ENCODE measurements at places on chromosomes 7 and 10. TPM values are rescaled to one million over a fixed set of nuclear protein-coding genes. Genes with fewer than 3 reads are reported as not detected.

The MEIG1 gene
- total RNA-seq = not detected

The ZMIZ2 gene
- total RNA-seq = 34.7 TPM

DNA sequence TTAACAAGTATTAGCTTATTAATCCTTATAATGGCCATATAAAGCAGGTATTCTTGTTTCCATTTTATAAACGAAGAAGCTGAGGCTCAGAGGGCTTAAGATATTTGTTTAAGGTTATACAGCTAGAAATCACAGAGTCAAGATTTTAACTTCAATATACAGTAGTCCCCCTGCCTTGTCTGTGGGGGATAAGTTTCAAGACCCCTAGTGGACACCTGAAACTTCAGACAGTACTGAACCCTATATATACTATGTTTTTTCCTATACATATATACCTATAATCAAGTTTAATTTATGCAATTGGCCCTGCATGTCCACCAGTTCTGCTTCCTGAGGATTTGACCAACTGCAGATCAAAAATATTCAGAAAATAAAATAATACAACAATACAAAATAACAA, 44.4 kb upstream of the STRIP2 start:
- no peak for DNase-seq
- no peaks in the 10 kb centered on the region for H3K27me3 ChIP-seq
- no peaks in the 10 kb centered on the region for H3K4me1 ChIP-seq
- H3K36me3 ChIP-seq = no peaks in the 10 kb centered on the region
- no peak overlapping the region for H3K27ac ChIP-seq

DNA sequence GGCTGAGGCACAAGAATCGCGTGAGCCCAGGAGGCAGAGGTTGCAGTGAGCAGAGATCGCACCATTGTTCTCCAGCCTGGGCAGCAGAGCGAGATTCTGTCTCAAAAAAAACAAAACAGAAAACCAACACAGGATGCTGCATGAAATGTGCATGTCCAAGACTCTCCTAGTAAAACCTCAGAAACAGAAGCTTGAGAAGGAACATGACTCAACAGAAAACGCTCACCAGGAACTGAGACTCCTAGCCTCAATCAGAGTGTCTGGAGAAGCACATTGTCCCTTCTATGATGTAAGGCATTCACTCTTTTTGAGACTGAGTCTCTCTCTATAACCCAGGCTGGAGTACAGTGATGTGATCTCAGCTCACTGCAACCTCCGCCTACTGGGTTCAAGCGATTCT, 168.3 kb downstream of the MYOF start:
- H3K27me3 ChIP-seq = peaks cover 4% of the 10 kb centered on the region
- H3K4me1 ChIP-seq = no peaks in the 10 kb centered on the region
- no peaks in the 10 kb centered on the region for H3K36me3 ChIP-seq
